Stimulated activated CD8-positive, alpha-beta memory T cell treated with anti-CD3 and anti-CD28 coated beads, Interleukin-2, amount 100 ng/mL, for 1 hour (primary cell): ENCODE measurements at places on chromosomes 5 and 9.

DNA sequence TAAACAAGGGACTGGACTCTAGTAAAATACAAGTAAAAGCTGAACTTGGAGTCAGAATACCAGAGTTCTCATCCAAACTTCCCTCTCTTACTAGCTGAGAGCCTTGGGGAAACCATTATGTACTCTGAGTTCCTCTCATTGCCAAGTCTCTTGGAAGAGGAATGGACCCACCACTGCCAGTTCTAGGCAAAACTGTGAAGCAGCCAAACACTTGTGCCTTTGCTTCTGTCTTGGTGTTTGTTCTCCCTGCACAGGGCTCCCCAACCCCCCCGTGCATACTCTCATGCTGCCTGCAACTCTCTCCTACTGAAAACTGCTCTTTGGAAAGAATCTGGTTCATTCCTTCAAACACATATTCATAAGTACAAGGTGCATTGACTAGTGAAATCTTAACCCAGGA is 102.6 kb downstream of the PDZD2 start:
- no peak for DNase-seq

GRCh38 chr5:151156507-151157420 is 815 bp downstream of the ANXA6 start:
- no peak for DNase-seq

DNA sequence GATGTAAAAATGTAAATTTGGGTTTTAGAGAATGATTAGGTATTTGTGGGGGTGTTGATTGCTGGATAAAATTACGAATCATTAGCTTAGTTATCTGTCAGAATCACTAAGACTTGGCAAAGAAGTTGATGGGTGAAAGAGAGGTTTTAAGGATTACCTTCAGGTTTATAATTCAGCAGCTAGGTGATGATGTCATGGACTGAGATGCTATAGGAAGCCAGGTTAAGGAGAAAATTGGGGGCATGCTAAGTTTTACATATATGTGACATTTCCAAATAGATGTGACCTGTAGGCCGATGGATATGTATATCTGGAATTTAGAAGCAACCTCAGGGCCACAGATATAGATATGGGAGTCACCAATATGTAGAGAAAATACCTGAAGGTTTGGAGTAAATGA is 228.0 kb downstream of the FER start:
- DNase-seq = no peak

GRCh38 chr9:121455527-121456239 is 44.0 kb downstream of the GGTA1 start:
- no peak for DNase-seq

GRCh38 chr5:39169081-39169480 is 50.3 kb downstream of the FYB1 start:
- no peak for DNase-seq

- DNase-seq = no peak
Measured at GRCh38 chr9:78295177-78295575, 1.7 kb upstream of the PSAT1 start.

DNA sequence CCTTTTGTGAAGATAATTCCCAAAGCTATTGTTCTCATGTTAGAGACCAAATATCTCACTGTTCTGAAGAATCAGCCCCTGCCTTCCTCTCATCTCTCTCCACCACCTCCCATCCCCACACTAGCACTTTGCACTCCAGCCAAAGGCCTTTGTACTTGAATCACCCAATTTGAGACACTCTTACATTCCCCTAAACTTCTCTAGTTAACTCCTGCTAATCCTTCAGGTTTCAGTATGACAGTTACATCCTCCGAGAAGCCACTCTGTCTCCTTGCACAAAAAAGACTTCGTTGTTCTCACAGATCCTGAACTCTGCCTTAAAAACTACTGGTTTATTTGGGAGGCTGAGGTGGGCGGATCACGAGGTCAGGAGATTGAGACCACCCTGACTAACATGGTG is 227.5 kb downstream of the PIK3R1 start:
- DNase-seq = no peak

DNA sequence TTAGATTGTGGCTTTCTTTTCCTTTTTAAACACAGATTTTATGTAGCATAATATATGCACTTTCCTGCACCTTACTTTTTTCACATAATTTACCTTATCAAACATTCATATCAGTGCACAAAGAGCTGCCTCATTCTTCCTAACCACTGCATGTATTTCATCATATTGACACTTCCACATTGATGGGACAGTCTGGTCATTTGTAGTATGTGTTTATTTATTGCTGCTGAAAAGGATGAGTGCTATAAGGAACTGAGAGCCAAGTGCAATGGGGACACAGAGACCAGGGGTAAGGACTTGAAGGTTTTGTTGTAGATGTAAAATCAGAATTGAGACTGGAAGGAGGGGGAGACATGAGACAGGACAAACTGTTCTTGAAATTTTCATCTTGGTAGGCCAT is 193.8 kb downstream of the SMARCA2 start:
- DNase-seq = no peak

DNA sequence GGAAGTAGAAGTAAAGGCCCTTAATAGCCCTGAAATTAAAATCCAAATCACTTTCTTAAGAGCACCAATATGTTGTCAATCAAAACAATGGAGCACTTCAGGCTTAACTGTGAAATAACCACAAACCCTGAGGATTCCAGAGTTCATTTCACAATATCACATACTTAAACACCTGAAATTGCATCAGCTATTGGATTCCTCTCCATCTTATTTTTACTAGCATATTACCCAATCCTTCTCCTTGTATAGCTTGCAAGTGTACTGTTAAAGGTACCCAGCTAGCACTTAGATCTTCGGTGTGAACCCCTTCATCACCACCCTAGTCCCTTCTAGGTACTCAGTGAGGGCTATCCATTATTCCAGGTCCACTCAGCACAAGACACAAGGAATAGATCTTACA is 287.3 kb downstream of the EFNA5 start:
- DNase-seq = no peak

GRCh38 chr5:159619826-159620225 is 289.5 kb upstream of the IL12B start:
- DNase-seq = no peak

DNA sequence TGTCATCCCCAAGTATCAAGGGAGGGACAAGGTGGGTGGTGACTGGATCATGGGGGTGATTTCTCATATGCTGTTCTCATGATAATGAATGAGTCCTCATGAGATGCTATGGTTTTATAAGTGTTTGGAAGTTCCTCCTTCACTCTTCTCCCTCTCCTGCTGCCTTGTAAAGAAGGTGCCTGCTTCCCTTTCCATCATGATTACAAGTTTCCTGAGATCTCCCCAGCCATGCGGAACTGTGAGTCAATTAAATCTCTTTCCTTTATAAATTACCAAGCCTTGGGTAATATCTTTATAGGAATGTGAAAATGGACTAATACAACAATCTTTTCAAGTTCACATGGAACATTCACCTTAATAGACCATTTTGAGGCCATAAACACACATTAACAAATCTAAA is 21.5 kb upstream of the DOCK2 start:
- no peak for DNase-seq

GRCh38 chr5:154816891-154817492 is 33.4 kb downstream of the FAXDC2 start:
- no peak for DNase-seq

GRCh38 chr9:119420231-119420630 is 51.0 kb upstream of the BRINP1 start:
- no peak for DNase-seq

GRCh38 chr9:128151309-128152132 is 2.3 kb downstream of the LCN2 start:
- no peak for DNase-seq

DNA sequence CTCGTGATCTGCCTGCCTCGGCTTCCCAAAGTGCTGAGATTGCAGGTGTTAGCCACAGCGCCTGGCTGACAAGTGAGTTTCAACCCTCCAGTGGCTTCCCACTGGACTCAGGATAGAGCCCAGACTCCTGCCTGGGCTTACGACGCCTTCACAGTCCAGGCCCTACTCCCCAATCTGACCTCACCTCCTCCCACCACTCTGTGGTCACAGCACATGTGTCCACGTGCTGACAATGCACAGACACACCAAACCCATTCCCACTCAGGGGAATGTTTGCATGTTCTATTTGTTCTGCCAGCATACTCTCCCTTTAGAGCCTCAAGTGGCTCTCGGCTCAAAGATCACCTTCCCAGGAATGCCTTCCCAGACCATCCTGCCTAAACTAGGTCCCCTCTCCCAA is 31.1 kb upstream of the TRIM14 start:
- no peak for DNase-seq

- DNase-seq = no peak
Measured at GRCh38 chr9:114546851-114547250, 40.7 kb upstream of the ATP6V1G1 start.

- no peak for DNase-seq
Measured at GRCh38 chr5:132222649-132223038, 5.0 kb downstream of the P4HA2 start.

- no peak for DNase-seq
Measured at GRCh38 chr5:166582416-166582815, 1709.0 kb upstream of the WWC1 start.

GRCh38 chr5:100900142-100900795 is 2.8 kb downstream of the ST8SIA4 start:
- DNase-seq = no peak

DNA sequence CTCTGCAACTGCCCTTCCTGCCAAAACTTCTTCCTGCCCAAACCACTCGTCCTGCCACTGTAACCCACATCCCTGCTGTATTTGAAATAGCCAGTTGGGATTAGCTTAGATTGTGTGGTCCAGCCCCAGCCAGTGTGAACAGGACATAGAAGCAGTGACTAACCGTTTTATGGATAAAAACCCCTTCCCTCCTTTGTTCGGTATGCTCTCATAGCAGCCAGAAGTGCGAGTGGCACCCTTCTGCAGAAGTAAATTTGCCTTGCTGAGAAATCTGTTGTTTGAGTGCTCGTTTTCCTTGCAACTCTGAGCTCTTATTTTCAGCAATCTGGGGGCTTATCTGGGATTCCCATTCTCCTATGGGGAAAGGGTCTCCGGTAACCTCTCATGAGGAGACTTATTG is 470.0 kb downstream of the PRDM9 start:
- no peak for DNase-seq

DNA sequence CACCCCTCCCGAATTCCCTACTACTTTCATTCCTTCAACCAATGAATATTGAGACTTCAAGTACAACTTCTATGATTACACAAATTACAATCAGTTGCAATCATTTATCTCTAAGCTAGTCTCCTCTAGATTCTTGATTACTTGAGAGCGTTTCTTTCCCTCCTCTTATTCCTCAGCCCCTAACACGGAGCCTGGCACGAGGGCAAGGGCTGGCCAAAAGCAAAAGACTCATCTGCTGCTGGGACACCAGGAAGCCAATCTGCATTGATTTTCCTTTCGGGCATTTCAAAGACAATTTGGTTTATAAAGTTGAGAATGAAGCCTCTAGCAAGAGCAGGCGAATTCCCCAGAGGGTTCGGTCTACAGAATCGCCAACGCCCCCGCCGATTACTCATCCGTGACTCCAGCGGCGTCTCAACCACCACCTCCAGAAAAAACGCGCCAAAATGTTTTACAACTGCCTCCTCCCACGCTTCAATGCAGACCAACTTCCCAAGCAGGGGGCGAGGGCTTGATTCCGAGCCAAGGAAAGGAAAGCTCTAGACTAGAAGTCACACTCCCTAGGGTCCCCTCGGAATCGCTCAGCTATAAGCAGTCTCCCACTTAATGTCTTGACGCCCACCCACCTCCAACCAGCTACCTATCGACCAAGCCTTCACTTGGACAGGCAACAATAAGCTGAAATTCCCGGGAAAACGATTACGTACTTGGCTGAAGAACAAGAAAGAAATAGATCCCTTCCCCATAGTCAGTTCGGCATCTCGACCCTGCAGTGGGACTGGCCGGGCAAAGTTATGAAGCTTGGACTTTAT is 1.5 kb downstream of the PCSK1 start:
- no peak for DNase-seq

DNA sequence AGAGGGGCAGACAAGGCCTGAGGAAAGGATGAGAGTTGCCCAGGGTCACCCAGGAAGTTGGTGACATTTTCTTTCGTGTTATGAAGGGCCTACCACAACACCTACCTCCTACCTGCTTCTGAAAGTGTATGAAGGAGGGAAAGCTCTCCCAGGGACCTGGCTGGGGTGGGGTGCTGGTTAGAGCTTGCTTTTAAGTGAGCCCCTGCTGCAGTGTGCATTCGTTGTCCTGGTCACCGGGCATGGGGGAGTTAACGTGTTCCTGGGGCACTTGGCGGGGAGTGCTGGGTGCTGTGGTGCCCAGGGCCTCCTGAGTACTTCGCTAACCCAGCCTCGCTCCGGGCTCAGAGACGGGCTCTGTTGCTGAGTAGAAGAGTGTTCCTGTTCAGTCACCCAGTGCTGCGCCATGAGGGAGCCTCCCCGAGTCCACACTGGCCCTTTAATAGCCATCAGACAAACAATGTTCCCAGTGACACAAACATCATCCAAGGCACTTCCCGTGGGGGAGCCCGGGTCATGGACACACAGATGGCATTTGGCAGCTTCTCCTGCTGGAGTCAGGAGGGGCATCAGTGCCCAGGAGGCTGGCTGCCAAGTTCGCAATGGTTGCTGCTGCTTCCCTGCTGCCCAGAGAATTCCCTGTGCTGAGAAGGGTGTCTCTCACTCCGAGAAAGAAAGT is 85.7 kb downstream of the AMBP start:
- DNase-seq = no peak

DNA sequence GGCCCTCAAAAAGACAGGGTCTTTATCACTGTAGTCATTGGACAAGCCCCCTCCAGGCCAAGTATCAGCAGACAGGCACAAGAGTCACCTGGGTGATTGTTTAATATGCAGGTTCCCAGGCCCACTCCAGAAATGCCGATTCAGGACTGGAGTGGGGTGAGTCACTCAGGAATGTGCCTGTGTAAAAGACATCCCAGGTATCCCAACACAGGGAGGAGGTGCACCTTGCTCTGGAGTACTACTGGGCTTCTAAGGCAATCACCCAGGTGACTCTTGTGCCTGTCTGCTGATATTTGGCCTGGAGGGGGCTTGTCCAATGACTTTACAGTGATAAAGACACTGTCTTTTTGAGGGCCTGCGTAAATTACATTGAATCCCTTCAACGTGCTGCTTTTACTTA is 40.6 kb downstream of the ACTL7B start:
- DNase-seq = no peak
